ENCODE measurements at places on chromosomes 7 and 10. TPM values are rescaled to one million over a fixed set of nuclear protein-coding genes. Genes with fewer than 3 reads are reported as not detected.

GRCh38 chr10:10642189-10642588 lies 375.5 kb upstream of the CELF2 start:
- DNase-seq: no peak
- no peak overlapping the region for H3K4me3 ChIP-seq
- H3K36me3 ChIP-seq: no peaks in the 10 kb centered on the region
- no peak overlapping the region for H3K27ac ChIP-seq

SYT15B gene
- total RNA-seq: 0.11 TPM

GLUD1 gene
- total RNA-seq: 787 TPM

SPRN gene
- not detected for total RNA-seq

DNA sequence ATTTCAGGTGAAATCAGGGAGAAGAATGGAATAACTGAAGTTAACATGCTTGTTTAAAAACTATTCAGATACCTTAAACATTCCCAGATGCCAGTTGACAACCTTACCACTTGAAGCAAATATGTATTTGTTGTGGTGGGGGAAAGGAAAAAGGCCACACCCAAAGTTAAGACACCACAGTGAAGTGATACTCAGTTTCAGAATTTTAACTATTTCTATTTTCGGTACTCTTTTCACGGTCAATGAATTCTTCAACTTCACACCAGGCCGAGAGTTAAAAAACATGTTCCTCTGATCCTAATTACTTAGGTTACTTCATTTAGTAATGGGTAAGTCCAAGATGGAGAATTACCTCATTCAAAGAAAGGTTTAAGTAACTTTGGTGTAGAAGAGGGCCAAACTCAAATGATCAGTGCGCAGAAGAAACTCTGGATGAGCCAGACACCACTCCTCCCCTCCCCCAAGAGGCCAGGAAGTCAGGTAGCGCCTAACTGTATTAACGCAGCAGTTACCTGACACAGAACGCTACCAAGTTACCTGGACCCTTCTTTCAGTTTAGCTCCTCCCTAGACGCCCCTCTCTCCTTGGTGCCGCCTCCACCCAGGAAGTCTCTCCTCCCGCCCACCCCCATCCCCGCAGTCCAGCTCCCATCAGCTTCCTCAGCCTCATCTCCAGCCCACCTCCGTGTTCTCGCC lies 700 bp downstream of the MTPN start:
- H3K36me3 ChIP-seq: no peaks in the 10 kb centered on the region
- H3K27ac ChIP-seq: peak overlapping the region; percentile 70
- H3K4me3 ChIP-seq: peak overlapping the region; percentile 90

ANKRD30A gene
- total RNA-seq: not detected

ITIH5 gene
- 0.51 TPM for total RNA-seq

GRCh38 chr10:131777921-131778320 lies 122.9 kb upstream of the PPP2R2D start:
- no peaks in the 10 kb centered on the region for H3K36me3 ChIP-seq
- no peak overlapping the region for H3K4me3 ChIP-seq
- no peaks in the 10 kb centered on the region for H3K27me3 ChIP-seq
- H3K4me1 ChIP-seq: no peaks in the 10 kb centered on the region
- DNase-seq: no peak

GRCh38 chr7:81333536-81333935 lies 414.7 kb upstream of the SEMA3C start:
- H3K36me3 ChIP-seq: no peaks in the 10 kb centered on the region
- DNase-seq: no peak
- 0 out of 2 replicates have a peak, but pooled peaks cover 7% of the 10 kb centered on the region for H3K4me1 ChIP-seq
- H3K27me3 ChIP-seq: no peaks in the 10 kb centered on the region
- H3K4me3 ChIP-seq: no peak overlapping the region

GRCh38 chr7:67019562-67020390 lies 23.1 kb downstream of the TYW1 start:
- DNase-seq: no peak
- no peaks in the 10 kb centered on the region for H3K36me3 ChIP-seq
- H3K4me3 ChIP-seq: no peak overlapping the region
- H3K4me1 ChIP-seq: no peaks in the 10 kb centered on the region
- H3K27me3 ChIP-seq: no peaks in the 10 kb centered on the region
- H3K27ac ChIP-seq: no peak overlapping the region

NPFFR1 gene
- not detected for total RNA-seq

OPN4 gene
- not detected for total RNA-seq

SLC16A12 gene
- not detected for total RNA-seq

DNA sequence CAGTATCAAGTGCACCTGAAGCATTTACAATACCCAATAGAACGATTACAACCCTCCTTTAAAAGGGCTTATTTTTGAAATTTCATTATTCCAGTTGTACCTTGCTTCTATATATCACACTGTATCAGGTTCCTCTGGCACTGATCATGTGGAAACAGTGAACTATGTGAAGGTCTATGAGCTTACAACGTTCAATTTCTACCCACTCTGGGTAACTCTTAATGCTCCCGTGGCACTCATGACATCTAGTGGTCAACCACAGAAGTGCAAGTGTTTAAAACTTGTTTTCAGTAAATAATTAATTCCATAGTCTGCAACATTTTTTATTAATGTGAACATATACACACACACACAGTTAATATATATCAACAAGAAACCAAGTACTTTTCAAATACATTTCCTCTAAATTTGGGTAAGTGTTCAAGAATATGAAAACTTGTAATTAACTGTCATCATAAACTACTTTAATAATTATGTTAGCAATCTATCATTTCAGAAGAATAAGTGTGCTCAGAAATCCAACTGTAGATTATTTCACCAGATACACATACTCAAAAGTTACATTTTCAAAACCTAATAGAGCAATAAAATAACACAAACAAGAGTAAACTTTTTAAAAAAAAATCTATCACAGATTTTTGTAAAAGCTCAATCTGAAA lies 61.0 kb downstream of the MPP7 start:
- DNase-seq: peak; percentile 67
- no peaks in the 10 kb centered on the region for H3K27me3 ChIP-seq
- H3K27ac ChIP-seq: no peak overlapping the region
- no peak overlapping the region for H3K4me3 ChIP-seq
- peaks cover 13% of the 10 kb centered on the region for H3K4me1 ChIP-seq

- H3K4me3 ChIP-seq: no peak overlapping the region
- no peaks in the 10 kb centered on the region for H3K36me3 ChIP-seq
- no peaks in the 10 kb centered on the region for H3K27me3 ChIP-seq
- H3K27ac ChIP-seq: no peak overlapping the region
Measured at GRCh38 chr7:155965010-155965409, 152.7 kb upstream of the SHH start.

GRCh38 chr7:24115661-24116060 lies 168.3 kb upstream of the NPY start:
- H3K36me3 ChIP-seq: no peaks in the 10 kb centered on the region
- no peaks in the 10 kb centered on the region for H3K4me1 ChIP-seq
- no peak overlapping the region for H3K4me3 ChIP-seq
- H3K27ac ChIP-seq: no peak overlapping the region
- DNase-seq: no peak

- no peak overlapping the region for H3K27ac ChIP-seq
- H3K4me1 ChIP-seq: peaks cover 12% of the 10 kb centered on the region
- H3K4me3 ChIP-seq: no peak overlapping the region
- no peak for DNase-seq
Measured at GRCh38 chr10:57973451-57973850, 294.2 kb downstream of the IPMK start.

GRCh38 chr7:15481132-15481531 lies 80.7 kb downstream of the AGMO start:
- H3K36me3 ChIP-seq: no peaks in the 10 kb centered on the region
- no peaks in the 10 kb centered on the region for H3K27me3 ChIP-seq
- H3K4me3 ChIP-seq: no peak overlapping the region
- no peak overlapping the region for H3K27ac ChIP-seq
- no peak for DNase-seq

DNA sequence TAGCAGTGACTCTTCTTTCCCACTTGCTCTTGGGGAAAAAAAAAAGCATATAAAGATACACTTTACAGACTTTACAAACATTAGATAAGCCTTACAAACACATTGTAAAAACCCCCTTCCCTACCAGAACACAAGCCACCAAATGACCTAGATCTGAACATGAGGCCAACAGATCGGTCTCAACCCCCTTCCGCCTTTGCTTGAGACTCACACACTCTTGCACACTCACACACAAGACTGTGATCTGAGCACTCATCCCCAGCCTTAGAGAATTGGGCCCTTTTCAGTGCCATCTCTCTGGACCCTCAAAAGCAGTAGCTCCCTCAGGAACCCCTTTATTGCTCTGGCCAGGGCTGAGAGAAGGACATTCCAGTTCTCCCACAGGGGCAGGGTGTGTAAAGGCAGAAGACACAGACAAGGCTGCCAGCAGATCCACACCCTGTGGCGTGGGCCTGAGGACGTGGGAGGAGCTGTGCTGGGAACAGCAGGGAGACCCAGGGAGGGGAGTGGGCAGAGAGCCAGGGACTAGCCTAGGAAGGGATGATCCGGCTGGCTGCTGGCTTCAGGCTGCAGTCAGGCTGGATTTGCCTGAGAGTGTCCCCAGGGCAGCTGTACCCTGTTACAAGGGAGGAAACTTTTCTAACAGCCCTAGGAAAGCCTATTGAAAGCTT lies 206.7 kb downstream of the KIAA1217 start:
- peak; percentile 62 for DNase-seq
- H3K27ac ChIP-seq: peak overlapping the region; percentile 63
- peaks cover 5% of the 10 kb centered on the region for H3K36me3 ChIP-seq

PTF1A gene
- total RNA-seq: not detected

Data from Caco-2 (cell line).